ENCODE measurements at places on chromosomes 1 and 21.

DNA sequence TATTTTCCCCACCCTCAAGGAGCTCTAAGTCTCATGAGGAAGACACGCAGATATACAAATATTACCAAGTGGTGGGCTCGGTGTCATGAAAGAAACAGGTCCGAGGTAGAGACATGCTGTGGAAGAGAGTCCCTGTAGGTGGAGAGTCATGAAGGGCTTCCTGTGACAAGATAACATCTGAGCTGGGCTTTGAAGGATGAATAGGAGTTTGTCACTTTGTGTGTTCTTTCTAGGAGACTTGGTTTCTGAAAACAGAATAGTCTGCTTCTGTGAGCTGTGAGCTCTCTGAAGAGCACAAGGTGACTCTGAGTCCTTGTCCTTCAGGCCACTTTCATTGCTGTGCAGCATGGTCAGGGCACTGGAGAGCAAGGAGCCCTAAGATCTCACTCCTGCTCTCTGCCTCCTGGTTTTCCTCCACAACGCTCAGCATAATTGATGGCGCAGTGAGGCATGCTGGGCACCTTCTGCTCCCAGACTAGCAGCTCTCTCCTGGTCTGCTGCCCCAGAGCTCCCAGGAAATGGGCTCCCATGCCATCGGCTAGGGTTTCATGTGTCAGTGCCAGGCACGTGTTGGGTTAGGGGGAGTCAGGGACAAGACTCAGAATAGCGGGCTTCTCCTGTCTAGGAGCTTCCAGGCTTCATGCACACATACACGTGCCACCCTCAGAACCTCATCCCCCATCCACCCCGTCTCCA, 209.9 kb upstream of the CSF3R start:
- DNase-seq = no peak

DNA sequence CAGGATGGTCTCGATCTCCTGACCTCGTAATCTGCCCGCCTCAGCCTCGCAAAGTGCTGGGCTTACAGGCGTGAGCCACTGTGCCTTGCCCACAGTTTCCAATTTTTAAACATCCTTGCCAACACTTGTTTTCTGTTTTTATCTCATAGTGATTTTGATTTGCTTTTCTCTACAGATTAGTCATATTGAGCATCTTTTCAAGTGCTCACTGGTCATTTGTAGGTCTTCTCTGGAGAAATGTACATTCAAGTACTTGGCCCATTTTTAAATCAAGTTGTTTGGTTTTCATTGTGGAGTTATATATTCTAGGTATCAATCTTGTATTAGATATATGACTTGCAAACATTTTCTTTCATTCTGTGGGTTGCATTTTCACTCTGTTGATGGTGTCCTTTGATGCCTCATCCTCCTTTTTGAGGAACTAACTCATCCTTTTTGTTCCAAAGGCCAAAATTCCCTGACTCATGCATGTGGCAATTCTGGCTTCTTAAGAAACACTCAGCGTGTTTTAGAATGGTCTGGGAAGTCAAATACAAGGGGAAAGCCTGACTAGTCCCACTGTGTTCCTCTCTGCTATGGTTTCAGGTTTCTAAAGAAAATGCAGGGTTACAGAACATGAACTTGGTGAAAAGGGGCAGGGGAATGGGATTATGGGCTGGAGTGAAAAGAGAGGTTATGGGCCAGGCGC, 37.3 kb downstream of the PTAFR start:
- no peak for DNase-seq

DNA sequence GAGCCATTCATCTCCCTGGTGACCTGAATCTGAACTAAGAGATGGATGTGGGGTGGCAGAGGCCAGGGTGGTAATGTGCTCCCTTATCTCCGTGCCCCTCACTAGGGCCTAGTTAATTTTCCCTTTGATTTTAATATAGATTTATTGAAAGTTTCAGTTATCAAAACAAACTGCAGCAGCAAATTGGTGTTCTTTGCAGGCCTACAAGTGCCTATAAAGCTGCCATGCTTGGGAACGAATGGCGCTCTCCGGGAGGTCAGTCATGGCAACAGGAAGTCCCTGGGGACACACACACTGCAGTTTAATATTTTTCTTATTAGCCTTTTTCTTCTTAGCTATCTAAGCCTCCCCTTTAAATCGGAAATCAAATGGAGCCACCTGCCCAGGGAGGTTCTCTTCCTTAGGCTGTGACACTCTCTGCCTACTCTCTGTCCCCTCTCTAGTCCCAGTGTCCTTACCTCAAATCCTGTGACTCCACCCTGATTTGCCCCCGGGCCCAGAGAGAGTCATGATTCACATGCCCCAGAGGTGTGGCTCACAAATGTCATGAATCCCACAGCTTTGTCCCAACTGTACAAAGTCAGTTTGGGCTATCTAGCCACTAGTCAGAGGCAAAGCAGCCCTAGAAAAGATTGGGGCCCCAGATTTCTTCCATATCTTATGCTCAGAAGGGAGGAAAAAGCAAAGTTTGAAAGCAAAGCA, 4.3 kb upstream of the ERI3 start:
- DNase-seq = no peak

DNA sequence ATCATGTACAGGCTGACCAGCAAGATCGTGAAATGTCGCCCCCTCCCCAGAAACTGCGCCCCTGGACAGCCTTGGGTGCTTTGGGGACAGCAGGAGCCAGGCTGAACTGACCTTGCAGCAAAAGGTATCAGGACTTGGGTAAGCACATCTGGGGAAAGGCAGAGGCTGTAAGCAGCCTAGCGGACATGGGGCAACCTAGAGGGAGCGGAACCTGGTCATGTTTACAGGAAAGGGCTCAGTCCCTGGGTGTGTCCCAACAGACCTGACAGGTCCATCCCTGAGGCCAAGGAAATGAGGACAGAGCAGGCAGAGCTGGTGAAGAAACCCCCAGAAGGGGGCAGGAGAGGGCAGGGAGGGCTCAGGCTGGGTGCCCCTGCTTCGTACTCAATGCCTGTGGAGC, 3.1 kb upstream of the S100A8 start:
- DNase-seq = no peak

DNA sequence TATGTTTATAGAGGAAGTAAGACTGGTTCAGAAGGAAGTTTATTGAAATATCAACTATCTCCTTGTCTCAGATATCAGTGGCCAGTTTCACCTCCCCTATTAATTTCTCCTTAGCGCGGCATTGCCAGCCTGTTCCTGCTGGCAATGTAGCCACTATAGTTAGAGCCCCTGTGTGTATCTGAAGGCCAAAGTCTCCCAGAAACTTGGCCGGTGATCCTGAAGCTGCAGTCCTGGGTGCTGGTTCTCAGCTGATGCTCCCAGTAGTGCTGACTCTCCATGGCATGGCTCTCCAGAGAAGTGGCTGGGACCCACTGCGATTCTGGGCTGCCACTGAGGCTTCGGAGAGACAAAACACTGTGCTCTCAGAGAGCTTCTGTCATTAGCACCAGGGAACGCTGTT, 59.9 kb downstream of the TNN start:
- DNase-seq = no peak
